ENCODE measurements at places on chromosomes 1 and 21. TPM values are rescaled to one million over a fixed set of nuclear protein-coding genes. Genes with fewer than 3 reads are reported as not detected.

- no peak for DNase-seq
These were observed 41.8 kb downstream of the TNR start for GRCh38 chr1:175701590-175701989.

DNA sequence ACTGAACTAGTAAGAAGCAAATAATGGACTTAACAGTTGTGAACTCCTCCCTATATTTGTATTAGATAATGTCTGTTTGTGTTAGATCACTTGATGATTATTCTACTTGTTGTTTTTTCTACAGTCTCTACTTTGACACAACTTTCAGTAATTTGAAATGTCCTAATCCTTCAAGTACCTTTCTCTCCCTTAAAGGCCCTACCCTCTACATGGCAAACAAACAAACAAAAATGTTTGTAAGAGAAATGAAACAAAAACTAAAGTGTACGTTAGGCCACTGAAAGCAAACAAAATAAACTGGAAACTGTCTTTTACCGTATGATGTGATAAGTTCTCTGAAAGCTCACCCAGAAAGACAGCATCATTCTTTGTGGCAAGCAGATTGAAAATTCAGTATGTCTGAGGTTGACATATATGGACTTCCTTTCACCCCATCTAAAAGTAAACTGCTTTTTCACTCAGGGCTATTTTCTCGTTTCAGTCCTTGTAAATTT lies 255.9 kb upstream of the SNX7 start:
- no peak for DNase-seq

DNA sequence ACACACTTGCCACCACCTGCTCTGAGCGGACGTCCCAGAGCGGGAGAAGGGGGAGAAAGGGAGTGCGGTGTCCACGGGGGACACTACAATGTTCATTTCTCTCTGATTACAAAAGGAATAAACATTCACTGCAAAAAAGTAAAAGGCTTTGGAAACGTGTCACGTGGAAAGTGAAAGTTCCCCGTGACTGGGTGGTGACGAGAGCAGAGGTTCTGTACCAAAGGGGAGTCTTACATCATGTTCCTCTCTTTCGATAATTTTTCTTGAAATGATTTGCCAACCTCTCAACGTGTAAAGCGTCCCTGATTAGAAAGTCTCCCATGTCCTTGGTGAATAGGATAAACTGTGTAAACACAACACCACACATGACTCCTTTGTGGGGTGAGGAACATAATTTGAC lies 22.0 kb upstream of the PRDM15 start:
- no peak for DNase-seq

DNA sequence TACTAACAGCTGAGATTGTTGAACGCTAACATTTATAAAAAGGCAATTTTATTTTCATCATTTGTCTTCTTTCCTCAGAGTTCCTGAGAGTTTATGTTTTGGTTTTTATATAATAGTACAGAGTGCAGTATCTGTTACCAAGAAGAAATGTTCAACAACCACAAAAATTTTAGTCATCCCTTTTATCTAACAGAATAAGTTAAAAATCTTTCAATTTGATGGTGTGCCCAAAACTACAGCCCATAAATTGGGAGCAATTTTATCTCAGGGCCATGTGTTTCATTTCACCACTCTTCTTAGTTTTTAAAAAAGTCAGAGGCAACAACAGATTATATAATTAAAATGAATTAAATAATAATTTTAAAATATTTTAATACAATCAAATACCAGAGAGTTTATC lies 37.1 kb downstream of the NEXN start:
- DNase-seq, result no peak

DNA sequence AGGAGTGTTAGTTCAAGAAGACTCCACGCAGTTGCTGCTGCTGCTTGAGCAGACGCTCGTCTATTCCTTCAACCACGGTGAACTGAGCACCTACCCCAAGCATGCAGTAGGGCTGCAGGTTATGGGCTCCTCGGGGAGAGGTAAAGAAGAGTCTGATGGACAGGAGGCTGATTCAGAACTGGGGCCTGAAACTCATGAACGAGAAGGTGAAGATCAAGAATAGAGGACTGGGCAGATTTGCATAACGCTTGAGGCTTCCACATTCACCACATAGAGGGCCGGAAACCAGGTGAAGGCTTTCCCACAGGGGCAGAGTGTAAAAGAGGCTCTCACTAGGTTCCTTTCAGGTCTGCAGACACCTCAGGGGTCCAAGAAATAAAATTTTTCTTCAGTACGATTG lies 9.1 kb downstream of the ABCA4 start:
- DNase-seq, result no peak

DNA sequence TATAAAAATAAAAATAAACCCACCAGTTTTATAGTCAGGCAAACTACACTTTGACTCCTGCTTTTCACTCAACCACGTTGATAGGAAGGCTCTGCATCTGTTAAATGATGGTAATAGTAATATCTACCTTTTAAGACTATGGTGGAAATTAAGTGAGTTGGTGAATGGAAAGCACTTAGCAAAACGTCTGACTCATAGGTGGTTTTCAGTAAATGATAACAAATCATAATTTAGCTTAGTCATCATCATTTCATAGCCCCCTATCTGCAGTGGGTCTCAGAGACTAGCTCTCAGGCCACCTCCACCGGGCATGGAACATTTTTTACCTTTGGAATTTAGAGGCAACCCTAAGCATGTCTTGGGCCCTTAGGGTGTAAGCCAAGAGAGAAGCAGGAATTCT lies 160.0 kb downstream of the PDE4B start:
- no peak for DNase-seq

DNA sequence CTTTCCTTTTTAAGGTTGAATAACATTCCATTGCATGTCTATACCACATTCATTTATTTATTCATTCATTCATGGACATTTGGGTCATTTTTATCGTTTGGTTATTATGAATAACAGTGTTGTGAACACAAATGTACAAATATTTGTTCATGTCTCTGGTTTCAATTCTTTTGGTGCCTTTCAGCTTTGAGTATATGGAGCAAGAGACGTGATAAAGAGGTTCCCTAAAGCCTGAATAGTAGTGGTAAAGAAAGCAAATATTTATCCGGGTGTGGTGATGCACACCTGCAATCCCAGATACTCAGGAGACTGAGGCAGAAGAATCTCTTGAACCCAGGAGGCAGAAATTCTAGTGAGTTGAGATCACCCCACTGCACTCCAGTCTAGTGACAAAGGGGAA lies 5.3 kb upstream of the RLF start:
- no peak for DNase-seq

- no peak for DNase-seq
These were observed 181.5 kb downstream of the GPATCH2 start for GRCh38 chr1:217449370-217449769.

GRCh38 chr1:44408212-44408582 lies 3.1 kb downstream of the RNF220 start:
- DNase-seq, result no peak

DNA sequence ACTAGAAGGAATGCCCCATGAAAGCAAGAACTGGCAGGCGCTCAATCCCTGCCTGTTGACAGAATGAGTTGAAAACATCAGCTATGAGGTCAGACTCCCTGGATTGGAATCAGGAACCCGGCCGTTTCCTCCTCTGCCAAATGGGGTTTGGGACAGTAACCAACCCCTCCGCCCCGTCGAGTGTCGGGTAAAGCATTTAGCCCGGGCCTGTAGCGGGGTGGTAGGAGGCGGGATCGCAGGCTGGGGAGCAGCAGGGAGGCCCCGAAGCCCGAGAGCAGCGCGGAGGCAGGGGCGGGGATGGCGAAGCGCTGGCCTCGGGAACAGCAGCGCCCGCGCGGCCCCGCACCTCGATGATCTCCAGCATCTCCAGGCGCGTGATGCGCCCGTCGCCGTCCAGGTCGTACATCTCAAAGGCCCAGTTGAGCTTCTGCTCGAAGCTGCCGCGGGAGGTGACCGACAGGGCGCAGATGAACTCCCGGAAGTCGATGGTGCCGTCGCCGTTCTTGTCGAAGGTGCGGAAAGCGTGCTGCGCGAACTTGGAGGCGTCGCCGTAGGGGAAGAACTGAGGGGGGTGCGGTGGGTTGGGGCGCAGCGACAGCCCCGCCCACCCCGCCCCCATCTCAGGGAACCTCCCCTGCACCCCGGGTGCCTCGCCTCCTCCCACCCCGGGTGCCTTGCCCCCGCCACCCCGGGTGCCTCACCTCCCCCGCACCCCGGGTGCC lies 7.5 kb downstream of the HPCAL4 start:
- DNase-seq, result peak; percentile 12

- no peak for DNase-seq
These were observed 53.2 kb downstream of the HHAT start for GRCh38 chr1:210381934-210382333.

GRCh38 chr1:110312188-110313121 lies 26.7 kb upstream of the RBM15 start:
- peak; percentile 62 for DNase-seq

DNA sequence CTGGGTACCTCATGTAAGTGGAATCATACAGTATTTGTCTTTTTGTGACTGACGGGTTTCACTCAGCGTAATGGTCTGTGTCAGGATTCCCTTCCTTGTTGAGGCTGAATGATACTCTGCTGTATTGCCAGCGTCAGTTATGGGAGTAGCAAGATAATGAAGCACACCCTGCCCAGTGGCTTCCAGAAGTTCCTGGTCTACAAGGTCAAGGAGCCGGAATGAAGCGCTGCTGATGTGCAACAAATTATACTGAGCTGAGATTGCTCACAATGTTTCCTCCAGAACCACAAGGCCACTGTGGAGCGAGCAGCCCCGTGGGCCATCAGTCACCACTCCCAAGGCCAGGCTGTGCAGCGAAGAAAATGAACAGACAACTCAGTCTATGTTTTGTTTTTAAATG lies 24.0 kb upstream of the TDRD10 start:
- DNase-seq, result no peak

DNA sequence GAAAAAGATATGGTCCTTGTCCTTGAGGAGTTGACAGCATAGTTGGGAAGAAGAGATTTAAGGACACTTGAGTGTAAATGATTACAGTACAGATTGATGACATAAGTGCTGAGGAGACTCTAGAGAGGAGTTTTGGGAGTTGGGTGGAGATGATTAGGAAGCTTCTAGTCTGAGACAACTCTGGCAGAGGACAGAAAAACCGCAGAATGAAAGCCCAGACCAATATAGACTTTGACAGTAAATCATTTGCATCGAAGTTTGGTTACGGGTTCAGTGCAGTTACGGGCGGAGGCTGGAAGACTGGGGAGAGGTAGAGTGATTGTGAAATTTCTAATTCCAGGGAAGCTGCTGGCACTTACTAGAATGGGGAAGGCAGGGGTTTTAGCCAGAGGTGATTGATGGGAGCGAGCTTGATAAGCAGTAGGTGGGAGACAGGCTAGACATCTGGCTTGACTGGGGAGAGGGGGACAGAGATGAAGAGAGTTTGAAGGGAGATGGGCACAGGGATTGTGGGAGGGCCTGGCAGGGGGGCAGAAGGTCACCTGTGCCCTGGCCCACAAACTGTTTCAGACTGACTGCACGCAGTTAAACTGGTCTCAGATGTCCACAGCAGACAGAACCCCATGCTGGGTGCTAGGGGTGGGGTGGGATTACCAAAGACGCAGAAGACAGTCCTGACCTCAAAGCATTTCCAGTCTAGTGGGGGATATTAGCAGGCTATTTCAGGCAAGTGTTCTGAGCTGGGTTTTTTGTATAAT lies 20.1 kb downstream of the SH2D2A start:
- DNase-seq, result no peak

- no peak for DNase-seq
These were observed 105.1 kb downstream of the ROR1 start for GRCh38 chr1:63878932-63879331.

DNA sequence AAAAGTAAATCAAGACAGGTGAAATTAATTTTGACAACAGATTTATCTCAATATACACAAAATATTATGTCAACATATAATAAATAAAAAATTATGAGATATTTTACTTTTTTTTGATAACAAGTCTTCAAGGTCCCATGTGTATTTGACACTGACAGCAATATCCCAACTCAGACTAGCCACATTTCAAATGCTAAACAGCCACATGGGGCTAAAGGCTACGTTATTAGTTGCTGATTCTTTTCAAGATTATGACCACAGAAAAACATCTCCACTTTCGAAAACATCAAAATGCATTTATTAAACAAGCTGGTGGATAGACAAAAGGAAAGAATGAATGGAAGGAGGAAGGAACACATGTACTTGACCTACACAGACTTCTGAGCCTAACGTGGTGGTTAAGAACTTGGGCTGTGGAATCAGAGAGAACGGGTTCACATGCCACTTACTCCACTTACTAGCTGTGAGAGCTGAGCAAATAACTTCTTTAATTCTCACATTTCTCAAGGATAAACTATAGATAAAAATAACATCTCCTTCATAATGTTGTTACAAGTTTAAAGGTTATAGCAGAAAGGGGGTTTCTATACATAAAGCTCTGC lies 13.4 kb downstream of the PTPN14 start:
- no peak for DNase-seq

The MED8 gene
- 22.8 TPM for total RNA-seq

The ZNF648 gene
- total RNA-seq, result 0.20 TPM

The RCC1 gene
- 22.2 TPM for total RNA-seq

The ADGRL4 gene
- 54.0 TPM for total RNA-seq

The GART gene
- total RNA-seq, result 92.5 TPM

The DNAH14 gene
- 4.8 TPM for total RNA-seq

The GJA9 gene
- not detected for total RNA-seq
